ENCODE measurements at places on chromosomes 3 and 15.
A peak's percentile ranks its signal among the peaks of the same experiment; 100 is the strongest.

DNA sequence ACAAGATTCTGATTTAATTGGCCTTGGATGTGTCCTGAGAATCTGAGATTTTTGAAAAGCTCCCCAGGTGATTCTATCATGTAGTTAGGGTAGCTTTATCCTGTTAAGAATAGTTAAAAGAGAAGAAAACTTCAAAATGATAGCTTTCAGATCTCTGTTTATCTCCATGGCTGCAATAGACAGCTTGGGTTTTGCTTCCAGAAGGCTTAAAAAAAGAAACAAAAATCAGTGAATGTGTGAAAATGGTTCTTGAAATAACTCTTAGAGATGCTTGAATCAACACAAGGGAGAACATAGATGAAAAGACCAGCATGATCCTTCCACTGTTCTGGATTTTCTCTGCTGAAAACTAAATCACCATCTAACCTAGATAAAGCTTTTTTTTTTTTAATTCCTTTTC, 60.8 kb upstream of the TMC3 start:
- DNase-seq = no peak

- DNase-seq = no peak
Measured at GRCh38 chr15:38610748-38611147, 46.1 kb upstream of the RASGRP1 start.

- no peak for DNase-seq
Measured at GRCh38 chr3:72517336-72517735, 330.9 kb downstream of the SHQ1 start.

DNA sequence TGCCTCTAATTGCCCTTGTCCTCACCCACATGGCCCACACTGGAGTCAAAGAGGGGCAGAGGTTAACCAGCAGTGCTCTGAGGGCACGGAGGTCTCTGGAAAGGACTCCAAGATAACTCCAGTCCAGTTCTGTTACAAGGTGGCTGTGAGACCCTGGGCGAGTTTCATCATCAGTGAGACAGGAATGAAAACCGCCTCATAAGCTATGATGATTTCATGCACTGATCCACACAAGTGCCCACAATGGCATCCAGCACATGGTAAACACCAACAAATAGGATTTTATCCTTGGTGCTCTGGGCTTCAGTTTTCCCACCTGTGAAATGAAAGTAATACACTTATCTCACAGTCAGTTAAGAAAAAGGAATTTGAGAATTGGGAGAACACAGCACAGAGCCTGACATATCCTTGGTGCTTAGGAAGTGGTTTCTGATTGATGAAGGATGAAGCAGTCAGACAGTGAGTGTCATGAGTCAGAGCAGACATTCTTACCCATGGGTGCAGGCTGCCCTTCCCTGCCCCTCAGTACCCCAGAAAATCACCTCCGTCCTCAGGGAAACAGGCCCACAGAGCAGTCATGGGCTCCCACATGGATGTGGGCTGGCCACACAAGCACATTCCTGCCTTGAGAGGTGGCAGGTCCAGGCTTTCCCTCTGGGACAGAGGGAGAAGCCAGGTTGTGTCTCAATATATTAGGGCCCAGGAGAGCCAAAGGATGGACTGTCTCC, 48.4 kb downstream of the DAPK2 start:
- DNase-seq = no peak

GRCh38 chr3:50210510-50211367, 5.7 kb downstream of the SLC38A3 start:
- no peak for DNase-seq

DNA sequence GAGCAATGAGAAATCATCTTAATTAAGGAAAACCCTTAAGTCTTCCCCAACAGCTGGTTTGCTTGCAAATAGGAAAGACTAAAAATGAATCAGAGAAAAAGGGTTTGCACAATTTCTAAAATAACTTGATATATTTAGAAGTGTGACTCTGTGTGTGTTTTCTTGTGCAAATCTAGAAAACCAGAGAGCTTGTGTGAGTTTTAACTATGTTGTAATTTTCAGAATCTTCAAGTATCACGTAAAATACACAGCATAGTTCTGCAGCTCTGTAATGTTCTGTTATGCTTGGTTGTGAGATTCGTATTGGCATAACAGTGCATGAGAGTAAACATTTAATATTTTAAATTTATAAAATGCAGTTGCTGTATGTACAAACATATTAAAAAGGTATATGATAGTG, 74.7 kb upstream of the GAP43 start:
- DNase-seq = no peak

DNA sequence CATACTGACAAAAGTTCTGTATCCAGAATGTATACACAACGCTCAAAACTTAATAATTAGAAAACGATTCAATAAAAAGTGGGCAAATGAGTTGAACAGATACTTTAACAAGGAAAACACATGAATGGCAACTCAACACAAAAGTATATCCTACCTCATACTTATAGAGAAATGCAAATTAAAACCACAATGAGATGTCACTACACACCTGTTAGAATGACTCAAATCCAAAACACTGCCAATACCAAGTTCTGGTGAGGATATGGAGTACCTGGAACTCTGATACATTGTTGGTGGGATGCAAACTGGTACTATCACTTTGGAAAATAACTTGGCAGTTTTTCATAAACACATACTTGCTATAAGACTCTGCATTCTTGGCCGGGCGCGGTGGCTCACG, 42.1 kb downstream of the PRTG start:
- DNase-seq = no peak

DNA sequence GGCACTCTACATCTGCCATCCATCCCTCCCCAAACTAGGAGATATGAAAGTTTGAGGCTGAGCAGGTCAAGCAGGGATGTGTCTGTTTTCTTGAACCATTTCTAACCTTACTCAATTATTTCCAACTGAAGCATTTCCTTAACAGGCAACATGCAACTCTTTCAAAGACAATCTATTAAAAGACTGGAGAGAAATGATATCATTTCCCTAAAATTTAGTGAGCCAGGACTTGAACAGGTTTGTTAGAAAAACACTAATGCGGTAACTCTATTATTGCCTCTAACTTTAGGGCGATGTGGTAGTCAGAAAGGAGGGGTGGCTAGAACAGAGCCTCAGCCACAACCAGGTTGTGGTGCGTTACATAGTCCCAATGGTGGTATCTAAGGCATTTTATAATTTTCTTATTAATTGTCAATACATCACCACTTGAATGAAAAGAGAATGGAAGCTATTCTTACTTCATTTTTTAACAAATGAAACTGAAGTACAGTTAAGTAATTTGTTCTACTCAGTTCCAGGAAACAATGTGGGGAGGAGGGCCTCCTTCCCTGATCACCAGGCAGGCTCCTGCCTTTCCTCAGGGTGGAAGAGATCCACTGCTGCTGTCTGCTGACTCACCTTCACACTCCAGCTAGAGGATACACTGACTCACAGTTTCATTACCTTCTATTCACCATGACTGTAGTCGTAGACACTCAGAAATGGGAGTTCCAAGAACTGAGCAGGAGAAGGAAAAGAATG, 22.8 kb downstream of the MYO1E start:
- DNase-seq = peak; percentile 69

DNA sequence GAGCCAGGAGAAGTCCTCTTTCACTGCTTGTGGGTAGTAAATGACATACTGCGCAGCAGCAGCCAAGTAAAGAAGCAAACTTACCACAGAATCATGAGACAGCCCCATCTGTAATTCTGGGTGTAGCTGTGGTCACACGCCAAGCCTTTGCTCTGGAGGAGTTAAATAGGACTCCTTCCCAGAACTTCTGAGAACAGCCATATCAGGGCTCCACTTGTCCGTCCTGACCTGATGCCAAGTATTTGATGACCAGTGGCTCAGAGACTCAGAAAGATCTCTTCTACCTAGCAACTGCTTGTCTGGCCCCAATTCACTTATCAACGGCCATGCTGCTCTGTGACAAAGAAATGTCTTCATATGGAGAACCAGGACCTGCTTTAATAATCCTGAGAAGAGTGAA, 20.6 kb upstream of the GOLIM4 start:
- DNase-seq = no peak

DNA sequence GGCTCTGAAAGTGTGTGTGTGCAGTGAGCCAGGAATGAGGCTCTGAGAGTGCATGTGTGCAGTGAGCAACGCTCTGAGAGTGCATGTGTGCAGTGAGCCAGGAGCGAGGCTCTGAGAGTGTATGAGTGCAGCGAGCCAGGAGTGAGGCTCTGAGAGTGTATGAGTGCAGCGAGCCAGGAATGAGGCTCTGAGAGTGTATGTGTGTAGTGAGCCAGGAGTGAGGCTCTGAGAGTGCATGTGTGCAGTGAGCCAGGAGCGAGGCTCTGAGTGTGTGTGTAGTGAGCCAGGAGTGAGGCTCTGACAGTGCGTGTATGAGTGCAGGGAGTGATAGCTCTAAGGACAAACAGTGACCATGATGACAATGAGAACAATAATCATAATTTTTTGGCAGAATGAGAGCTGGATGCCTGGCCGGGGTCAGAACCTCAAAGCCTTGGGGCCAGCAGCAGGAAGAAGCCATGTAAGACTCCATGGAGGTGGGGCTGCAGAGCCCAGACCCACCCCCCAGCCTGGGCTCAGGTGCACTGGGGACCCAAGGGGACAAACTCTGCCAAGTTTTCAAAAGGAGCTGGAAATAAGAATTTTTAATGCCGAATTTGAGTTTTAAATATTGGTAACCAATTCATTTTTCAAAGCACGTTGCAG, 85.7 kb upstream of the PRR20G start:
- no peak for DNase-seq

DNA sequence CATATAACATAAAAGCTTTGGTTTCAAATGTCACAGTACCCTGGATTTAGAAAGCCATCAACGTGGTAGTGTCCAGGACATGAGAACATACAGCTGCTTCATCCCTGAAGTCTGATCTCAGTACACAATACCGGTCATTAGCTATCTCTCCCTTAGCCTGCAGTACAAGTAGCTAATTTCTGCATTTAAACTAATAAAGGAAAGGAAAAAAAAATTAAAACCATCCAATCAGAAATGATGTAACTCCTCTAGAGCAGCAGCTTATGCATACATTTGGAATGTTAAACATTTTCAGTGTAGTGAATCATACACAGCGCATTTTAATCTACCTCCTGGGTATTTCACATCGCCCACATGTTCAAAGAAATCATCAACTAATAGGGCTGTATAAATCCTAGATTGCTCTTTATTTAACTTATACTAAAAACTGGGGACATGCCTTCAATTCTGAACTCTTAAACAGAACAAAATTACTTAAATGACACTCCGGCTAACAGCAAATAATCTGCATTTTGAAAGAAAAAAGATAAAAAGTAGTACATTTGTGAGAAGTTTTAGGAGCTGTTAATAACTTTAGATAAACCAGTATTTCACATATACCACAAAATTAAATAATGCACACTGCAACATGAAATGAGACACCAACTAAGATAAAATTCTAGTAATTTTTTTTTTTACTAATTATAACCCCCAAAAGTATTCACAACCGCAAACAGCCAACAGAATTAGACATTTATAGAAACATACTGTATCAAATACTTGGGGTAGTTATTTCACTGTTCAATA, 3.7 kb downstream of the IGF2BP2 start:
- DNase-seq = peak; percentile 74

DNA sequence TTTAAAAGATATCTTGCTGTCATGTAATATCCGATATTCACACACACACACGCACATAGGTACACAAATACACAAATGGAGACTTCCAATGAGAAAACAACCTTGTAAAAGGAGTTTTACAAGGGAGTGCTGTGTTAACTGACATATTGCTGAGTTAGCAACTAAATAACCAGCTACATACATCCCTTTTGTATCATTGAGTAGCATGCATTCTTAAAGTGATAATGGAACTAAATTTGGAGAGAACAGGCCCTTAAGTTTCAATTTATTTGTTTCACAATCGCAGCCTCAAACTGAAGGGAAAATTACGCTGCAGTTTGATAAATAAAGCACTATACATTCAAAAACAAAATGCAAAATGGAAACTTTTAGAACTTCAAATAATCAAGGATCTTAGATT, 1046.0 kb upstream of the NR2F2 start:
- DNase-seq = no peak

DNA sequence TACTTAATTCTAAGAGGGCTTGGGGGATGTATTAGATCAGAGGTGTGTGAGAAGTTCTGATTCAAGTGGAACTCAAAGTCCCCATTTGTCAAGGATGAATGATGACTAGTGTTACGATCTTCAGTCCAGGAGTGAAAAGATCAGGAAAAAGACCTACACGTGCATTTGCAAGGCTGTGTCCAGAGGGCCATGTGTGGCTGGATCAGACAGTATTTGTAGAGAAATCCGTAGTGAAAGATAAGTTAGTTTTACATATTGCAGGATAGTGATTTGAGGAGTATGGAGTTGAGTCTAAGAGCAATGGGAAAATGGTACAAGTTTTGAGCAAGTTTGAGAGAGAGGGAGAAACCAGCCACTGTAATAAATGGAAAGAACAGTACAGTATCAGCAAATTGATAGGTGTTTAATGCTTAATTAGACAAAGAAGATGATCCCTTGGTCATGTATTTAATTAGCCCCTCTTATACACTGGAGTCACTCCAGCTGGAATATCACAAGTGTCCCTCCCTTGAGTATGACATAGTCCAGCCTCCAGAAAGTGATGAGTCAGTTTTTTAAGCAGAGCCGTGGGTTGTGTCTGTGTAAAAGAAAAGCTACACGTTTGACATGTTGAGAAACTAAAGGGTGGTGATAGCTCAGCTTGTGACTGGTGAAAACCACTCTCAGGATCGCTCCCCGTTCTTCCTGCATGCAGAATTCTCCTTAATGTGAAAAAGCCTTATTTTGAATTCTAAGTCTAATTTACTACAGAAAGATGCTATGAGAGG, 348.8 kb downstream of the ROBO1 start:
- DNase-seq = no peak

GRCh38 chr3:194856296-194856695, 170.6 kb downstream of the FAM43A start:
- DNase-seq = no peak

GRCh38 chr3:159643406-159643805, 345.2 kb upstream of the IL12A start:
- no peak for DNase-seq

All from BJ (cell line).